ENCODE measurements at places on chromosomes 1 and 21. TPM values are rescaled to one million over a fixed set of nuclear protein-coding genes. Genes with fewer than 3 reads are reported as not detected.

DEPDC1 gene
- 2.9 TPM for total RNA-seq

GRCh38 chr1:16903054-16903453 lies 7.3 kb downstream of the RNU1-2 start:
- no peak for DNase-seq

GRCh38 chr1:192513697-192514096 lies 61.9 kb upstream of the RGS1 start:
- DNase-seq: no peak

DNA sequence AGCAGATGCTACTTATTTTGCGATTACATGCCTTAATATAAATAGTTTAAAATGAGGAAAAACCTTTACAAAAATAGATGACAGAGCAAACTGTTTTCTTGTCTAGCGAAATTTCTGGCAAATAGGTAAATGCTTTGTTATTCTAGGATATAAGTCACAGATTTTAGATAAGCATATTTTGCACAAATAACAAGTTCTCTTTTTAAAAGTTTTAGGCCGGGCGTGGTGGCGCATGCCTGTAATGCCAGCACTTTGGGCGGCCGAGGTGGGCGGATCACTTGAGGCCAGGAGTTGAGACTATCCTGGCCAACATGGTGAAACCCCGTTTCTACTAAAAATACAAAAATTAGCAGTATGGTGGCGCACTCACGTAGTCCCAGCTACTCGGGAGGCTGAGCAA lies 20.3 kb upstream of the ERRFI1 start:
- no peak for DNase-seq

CYP4Z1 gene
- total RNA-seq: 1.4 TPM

DNA sequence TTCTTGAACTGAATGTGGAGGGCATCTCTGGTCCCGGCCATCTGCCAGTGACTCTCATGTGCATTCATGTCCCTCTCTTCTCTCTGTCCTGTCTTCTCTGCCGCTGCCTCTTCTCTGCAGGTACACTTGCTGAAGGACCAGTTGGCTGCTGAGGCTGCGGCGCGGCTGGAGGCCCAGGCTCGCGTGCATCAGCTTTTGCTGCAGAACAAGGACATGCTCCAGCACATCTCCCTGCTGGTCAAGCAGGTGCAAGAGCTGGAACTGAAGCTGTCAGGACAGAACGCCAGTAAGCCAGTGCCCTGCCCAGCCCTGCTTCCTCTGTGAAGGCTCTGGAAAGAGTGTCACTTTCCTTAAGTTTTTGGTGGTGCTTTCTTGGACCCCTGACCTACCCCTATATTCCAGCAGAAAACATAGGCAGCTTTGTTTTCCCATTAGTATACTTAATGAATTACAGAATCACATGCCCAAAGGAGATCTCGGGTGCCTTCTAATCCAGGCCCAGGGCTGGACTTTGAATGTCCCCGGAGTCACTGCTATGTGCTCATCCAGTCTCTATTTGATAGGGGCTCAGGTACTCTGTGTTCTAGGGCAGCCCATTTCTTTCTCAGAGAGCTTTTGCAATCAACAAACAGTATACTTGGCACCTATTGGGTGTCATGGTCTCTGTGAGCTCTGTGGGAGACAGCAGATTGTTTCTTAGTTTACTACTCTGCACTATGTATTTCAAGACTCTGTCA lies 11.2 kb downstream of the SPATA46 start:
- no peak for DNase-seq

DNA sequence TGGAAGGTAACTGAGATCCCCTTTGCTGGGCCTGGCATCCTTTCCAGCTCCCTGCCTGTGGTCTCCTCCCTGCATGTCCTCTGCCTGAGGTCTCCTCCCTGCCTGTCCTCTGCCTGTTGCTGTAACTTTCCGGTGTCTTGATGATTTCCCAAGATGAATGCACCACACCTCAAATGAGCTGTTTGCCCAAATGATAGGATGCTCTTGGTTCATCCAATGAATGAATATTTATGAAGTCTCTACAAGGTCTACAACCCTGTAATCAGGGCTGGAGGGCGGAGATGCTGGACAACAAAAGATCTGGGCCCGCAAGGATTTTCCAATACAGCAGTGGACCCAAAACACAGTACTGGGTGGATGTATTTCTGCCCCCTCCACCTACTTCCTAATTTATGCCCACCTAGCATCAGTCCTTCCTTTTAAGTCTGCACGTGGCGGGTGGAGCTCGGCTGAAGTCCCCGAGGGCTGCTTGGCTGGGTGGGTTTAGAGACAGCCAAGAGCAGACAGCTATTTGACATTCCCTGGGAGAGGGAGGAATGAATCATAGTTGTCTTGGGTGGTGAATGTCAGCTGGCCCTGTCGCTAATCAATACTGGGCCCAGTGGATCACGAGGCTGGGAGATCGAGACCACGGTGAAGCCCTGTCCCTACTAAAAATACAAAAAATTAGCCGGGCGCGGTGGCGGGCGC lies 60.3 kb upstream of the GRHL3 start:
- DNase-seq: no peak

CYB5RL gene
- 2.2 TPM for total RNA-seq

GRCh38 chr21:15121655-15122120 lies 56.9 kb upstream of the NRIP1 start:
- DNase-seq: no peak

DNA sequence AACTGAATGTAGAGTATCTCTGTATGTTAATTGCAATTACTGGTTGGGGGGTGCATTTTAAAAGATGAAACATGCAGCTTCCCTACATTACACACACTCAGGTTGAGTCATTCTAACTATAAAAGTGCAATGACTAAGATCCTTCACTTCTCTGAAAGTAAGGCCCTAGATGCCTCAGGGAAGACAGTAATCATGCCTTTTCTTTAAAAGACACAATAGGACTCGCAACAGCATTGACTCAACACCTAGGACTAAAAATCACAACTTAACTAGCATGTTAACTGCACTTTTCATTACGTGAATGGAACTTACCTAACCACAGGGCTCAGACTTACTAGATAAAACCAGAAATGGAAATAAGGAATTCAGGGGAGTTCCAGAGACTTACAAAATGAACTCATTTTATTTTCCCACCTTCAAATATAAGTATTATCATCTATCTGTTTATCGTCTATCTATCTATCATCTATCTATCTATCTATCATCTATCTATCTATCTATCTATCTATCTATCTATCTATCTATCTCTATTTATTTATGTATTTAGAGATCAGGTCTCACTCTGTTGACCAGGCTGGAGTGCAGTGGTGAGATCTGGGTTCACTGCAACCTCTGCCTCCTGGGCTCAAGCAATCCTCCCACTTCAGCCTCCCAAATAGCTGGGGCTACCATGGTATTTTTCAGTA lies 47.8 kb downstream of the CHML start:
- no peak for DNase-seq

OR6K3 gene
- total RNA-seq: not detected

- DNase-seq: no peak
Observed at GRCh38 chr1:63524201-63524600, 876 bp downstream of the EFCAB7 start.

- DNase-seq: no peak
Observed at GRCh38 chr1:236179634-236180033, 37.3 kb downstream of the GPR137B start.

DNA sequence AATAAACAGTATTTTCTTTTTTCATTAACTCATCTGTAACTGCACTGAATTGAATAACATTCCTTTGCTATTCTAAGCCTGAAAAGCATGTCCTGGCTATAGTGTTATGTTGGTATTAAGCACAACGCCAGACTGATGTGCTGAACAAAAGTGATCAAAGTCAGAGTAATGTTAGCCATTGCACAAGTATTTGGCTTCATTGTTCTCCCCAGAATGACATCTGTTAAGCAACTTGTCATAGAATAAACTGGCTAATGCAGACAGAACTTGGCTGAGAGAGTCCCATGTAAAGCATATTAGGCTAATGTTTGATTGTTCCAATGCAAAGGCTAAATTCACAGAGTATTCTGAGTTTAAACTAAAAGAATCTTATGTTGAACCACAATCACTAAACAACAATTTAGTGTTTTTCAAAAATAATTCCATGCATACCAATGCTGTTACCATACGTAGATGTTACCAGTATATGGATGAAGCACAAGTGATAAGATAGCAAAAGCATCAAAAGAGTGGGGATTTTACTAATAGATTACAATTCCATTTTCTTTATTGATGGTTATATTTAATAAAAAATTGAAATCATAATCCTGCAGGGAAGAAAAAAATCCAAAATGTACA lies 235.3 kb upstream of the DMRTA2 start:
- DNase-seq: no peak

AVPR1B gene
- total RNA-seq: not detected

- DNase-seq: no peak
Observed at GRCh38 chr1:67371681-67372080, 58.5 kb downstream of the SERBP1 start.

KCNE2 gene
- total RNA-seq: not detected

MPL gene
- not detected for total RNA-seq

All from esophagus squamous epithelium (tissue), 5 donors.